Cardiac muscle cell (in vitro differentiated cells and primary cell): ENCODE measurements at places on chromosomes 6 and 20. TPM values are rescaled to one million over a fixed set of nuclear protein-coding genes. Genes with fewer than 3 reads are reported as not detected.

TENT5A gene
- 8.1 and 14.4 TPM in 2 replicates for polyA plus RNA-seq

SAMD10 gene
- polyA plus RNA-seq, result 22.6 and 36.5 TPM in 2 replicates

ZNF165 gene
- polyA plus RNA-seq, result 1.8 and 1.9 TPM in 2 replicates

C6orf141 gene
- polyA plus RNA-seq, result 0.67 and 0.98 TPM in 2 replicates

GGTLC1 gene
- not detected in 2 replicates for polyA plus RNA-seq

XKR7 gene
- polyA plus RNA-seq, result 0.02 TPM in 1 of 2 replicates, not detected in the other

CCN5 gene
- 0.20 TPM in 1 of 2 replicates, not detected in the other for polyA plus RNA-seq

PHACTR3 gene
- polyA plus RNA-seq, result 0.55 and 19.6 TPM in 2 replicates

CRYBG1 gene
- polyA plus RNA-seq, result 0.15 and 0.22 TPM in 2 replicates

FERMT1 gene
- 9.6 and 10.5 TPM in 2 replicates for polyA plus RNA-seq

NUS1 gene
- polyA plus RNA-seq, result 12.7 and 15.9 TPM in 2 replicates

- H3K4me1 ChIP-seq, result peaks cover 9% of the 10 kb centered on the region
- no peak overlapping the region for H3K4me3 ChIP-seq
- H3K27ac ChIP-seq, result no peak overlapping the region
- no peak for DNase-seq
Measured at GRCh38 chr20:1272368-1273100, 6.4 kb downstream of the SNPH start.

- no peak for DNase-seq
- H3K36me3 ChIP-seq, result peaks cover 15% of the 10 kb centered on the region
- H3K27me3 ChIP-seq, result no peaks in the 10 kb centered on the region
- peaks cover 18% of the 10 kb centered on the region for H3K4me1 ChIP-seq
Measured at GRCh38 chr6:105278813-105279212, 99.0 kb upstream of the POPDC3 start.

DNA sequence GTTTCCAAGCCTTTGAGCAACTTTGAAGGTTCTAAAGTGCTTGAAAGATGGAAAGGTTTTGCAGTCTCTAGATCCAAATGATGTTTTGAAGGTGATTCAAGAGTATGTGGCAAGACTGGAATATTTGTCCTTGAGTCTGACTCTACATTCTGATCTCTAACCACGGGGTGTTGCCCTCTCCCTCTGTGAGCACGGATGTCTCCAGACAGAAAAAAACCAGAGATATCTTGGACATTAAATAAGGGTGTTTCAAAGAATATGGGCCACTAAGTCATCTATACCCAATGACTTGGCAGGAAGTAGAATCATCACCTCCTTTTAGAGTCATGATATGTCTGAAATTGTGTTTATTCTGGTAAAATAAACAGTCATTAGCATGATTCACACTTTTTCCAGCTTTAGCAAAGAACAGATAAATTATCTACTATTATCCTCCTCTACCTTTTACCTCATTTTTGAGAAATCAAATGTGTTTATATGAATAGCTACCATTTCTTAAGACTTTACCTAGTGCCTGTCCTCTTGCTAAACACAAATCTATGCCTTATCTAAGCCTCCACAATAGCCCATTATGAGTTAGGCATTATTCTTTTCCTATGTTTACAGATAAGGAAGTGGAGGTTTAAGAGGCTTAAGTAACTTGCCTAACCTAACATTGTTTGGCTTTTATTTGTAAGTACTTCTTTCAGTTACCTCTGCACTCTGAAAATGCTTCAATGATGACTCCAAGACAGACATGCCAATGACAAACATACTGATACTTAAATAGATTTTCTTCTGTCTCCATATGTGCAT is 384.4 kb downstream of the BMP2 start:
- no peaks in the 10 kb centered on the region for H3K27me3 ChIP-seq
- H3K4me3 ChIP-seq, result no peak overlapping the region
- H3K36me3 ChIP-seq, result no peaks in the 10 kb centered on the region
- H3K27ac ChIP-seq, result no peak overlapping the region

- DNase-seq, result no peak
- no peaks in the 10 kb centered on the region for H3K36me3 ChIP-seq
- H3K27ac ChIP-seq, result no peak overlapping the region
- no peaks in the 10 kb centered on the region for H3K4me1 ChIP-seq
Measured at GRCh38 chr20:57040924-57041323, 225.5 kb downstream of the BMP7 start.

DNA sequence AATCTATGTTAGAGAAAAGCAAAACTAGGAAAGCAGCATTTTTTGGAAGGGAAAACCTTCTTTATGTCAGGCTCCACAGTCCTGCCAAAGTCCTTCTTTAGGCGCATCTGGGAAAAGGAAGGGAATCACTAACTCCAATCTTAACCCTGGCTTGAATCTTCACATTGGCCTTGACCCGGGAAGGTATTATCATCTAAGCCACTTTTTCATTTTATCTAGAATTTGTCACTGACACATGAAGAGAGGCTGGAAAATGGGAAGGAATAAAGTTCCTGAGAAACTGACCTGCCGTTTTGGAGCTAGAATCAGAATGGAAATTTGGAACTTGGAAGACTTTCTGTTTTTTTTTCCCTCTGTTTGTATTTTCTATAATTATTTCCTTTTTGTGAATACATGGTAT is 53.4 kb upstream of the UTRN start:
- no peaks in the 10 kb centered on the region for H3K27me3 ChIP-seq
- no peak for DNase-seq
- no peak overlapping the region for H3K4me3 ChIP-seq
- H3K4me1 ChIP-seq, result peaks cover 13% of the 10 kb centered on the region
- H3K27ac ChIP-seq, result no peak overlapping the region

- H3K4me3 ChIP-seq, result no peak overlapping the region
- peak overlapping the region; percentile 94 for H3K27ac ChIP-seq
- no peaks in the 10 kb centered on the region for H3K27me3 ChIP-seq
- H3K36me3 ChIP-seq, result peaks cover 5% of the 10 kb centered on the region
Measured at GRCh38 chr6:105272786-105273185, 93.0 kb upstream of the POPDC3 start.

DNA sequence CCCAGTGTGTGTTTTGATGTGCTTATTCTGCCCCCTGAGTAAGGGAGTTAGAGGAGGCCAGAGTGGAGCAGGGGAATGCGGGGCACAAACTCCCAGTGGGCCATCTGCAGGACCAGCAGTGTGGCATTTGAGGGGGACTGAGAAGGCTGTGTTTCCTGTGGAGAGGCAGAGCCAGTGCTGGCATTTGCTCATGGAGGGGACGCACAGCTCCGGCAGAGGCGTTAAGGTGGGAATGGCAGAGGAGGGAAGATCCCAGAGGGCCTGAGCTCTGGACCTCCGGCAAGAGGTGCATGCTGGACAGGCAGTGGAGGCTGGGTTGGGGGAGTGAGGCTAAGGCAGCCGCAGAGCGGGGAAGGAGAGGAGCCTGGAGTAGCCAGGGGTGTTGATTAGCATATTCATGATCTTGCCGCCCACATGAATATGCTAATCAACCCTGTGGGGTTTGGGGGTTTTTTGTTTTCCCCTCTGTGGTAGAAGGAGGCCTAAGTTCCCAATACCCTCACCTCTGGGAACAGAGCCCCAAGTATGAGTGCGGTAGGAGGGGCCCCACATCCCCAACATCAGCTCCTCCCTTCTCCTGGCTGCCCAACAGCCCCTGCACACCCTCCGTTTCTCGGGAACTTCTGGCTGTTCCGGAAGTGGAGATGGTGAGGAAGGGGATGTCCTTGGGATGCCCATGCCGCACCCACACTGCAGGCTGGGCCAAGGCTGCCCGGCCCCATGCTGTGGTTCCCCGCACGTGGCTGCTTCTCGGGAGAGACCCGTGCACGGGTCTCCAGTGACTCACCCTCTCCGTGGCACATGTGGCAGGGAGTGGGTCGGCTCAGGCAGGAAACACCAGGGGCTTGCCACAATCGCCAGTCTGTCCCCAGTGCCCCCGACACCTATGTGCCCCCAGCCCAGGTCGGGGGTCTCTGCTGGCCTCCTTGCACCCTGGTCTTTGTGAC is 33.8 kb downstream of the DLGAP4 start:
- no peaks in the 10 kb centered on the region for H3K36me3 ChIP-seq
- no peak overlapping the region for H3K4me3 ChIP-seq
- H3K27me3 ChIP-seq, result no peaks in the 10 kb centered on the region
- DNase-seq, result no peak
- H3K4me1 ChIP-seq, result no peaks in the 10 kb centered on the region
- no peak overlapping the region for H3K27ac ChIP-seq

- no peak overlapping the region for H3K27ac ChIP-seq
- DNase-seq, result peak; percentile 78
- no peaks in the 10 kb centered on the region for H3K4me1 ChIP-seq
- no peaks in the 10 kb centered on the region for H3K36me3 ChIP-seq
Measured at GRCh38 chr6:18503593-18504231, 116.6 kb downstream of the RNF144B start.

- H3K27ac ChIP-seq, result no peak overlapping the region
- no peak overlapping the region for H3K4me3 ChIP-seq
- no peaks in the 10 kb centered on the region for H3K36me3 ChIP-seq
- no peaks in the 10 kb centered on the region for H3K27me3 ChIP-seq
- DNase-seq, result peak; percentile 28
Measured at GRCh38 chr20:62633598-62634329, 8.5 kb upstream of the SLCO4A1 start.

DNA sequence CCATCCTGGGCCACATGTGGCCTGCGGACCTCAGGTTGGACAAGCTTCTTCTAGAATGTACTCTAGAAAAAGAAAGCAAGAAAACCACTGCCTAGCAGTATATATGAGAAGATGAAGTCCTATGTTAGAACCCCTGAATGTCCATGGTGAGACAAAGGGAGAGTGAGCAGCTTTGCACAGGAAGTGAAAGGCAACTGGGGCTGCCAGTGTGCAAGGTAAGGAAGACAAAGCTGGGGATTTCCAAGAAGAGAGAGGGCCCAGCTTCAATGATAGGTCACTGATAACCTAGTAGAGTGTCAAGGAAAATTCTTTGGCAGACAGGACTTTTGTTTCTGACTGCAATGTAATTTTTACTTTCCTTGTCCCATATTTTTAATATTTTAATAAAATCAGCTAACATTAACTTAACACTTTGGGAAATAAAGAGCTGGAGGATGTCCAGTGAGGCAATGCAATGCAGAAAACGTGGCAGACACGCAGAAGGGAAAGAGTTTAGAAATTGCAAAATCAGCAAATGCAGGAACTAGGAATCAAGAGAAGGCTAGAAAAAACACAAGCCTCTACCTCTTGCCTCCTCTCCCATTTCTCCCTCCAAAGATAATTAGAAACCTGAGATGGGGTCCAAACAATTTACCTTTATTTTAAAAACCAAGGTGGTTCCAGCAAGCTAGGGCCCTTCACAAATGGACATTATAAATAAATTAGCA is 47.4 kb downstream of the CYP39A1 start:
- H3K36me3 ChIP-seq, result no peaks in the 10 kb centered on the region
- H3K4me3 ChIP-seq, result no peak overlapping the region
- peaks cover 16% of the 10 kb centered on the region for H3K4me1 ChIP-seq
- DNase-seq, result no peak
- H3K27me3 ChIP-seq, result no peaks in the 10 kb centered on the region

- H3K4me3 ChIP-seq, result no peak overlapping the region
- H3K4me1 ChIP-seq, result no peaks in the 10 kb centered on the region
- no peaks in the 10 kb centered on the region for H3K36me3 ChIP-seq
- H3K27ac ChIP-seq, result no peak overlapping the region
Measured at GRCh38 chr20:3612795-3613572, 50.2 kb downstream of the GFRA4 start.

- peaks cover 5% of the 10 kb centered on the region for H3K4me1 ChIP-seq
- no peaks in the 10 kb centered on the region for H3K27me3 ChIP-seq
- no peak overlapping the region for H3K4me3 ChIP-seq
- no peak for DNase-seq
- H3K36me3 ChIP-seq, result no peaks in the 10 kb centered on the region
- no peak overlapping the region for H3K27ac ChIP-seq
Measured at GRCh38 chr6:11491596-11492463, 45.7 kb upstream of the TMEM170B start.

- H3K27ac ChIP-seq, result no peak overlapping the region
- H3K27me3 ChIP-seq, result no peaks in the 10 kb centered on the region
- no peak overlapping the region for H3K4me3 ChIP-seq
- no peaks in the 10 kb centered on the region for H3K4me1 ChIP-seq
- no peaks in the 10 kb centered on the region for H3K36me3 ChIP-seq
Measured at GRCh38 chr20:53698371-53698978, 104.8 kb upstream of the ZNF217 start.

DNA sequence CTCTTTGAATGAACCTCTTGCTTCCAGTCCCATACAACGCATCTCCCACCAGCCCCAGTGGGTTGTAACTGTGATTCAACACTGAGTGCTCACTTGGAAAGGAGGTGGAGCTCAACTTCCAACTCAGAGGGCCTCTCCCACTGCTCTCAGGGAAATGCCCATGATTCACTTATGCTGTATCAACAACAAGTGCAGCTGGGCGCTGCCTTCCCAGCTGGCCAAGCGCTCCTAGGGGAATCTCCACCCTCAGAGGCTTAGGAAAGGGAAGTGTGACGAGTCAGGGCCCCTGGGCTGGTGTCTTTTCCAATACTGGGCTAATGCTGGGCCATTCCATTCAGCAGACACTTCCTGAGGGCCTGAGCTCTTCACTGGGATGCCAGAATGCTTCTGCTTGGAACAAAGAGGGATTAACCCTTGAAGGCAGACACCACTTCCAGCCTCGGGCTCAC is 8.1 kb upstream of the OCSTAMP start:
- no peaks in the 10 kb centered on the region for H3K4me1 ChIP-seq
- H3K27ac ChIP-seq, result no peak overlapping the region
- no peak overlapping the region for H3K4me3 ChIP-seq
- DNase-seq, result no peak
- no peaks in the 10 kb centered on the region for H3K36me3 ChIP-seq

- peaks cover 8% of the 10 kb centered on the region for H3K4me1 ChIP-seq
- no peaks in the 10 kb centered on the region for H3K27me3 ChIP-seq
- H3K36me3 ChIP-seq, result no peaks in the 10 kb centered on the region
- no peak overlapping the region for H3K27ac ChIP-seq
- DNase-seq, result no peak
- no peak overlapping the region for H3K4me3 ChIP-seq
Measured at GRCh38 chr20:21981179-21981578, 275.7 kb downstream of the PAX1 start.

- H3K4me3 ChIP-seq, result no peak overlapping the region
- no peaks in the 10 kb centered on the region for H3K27me3 ChIP-seq
- DNase-seq, result no peak
Measured at GRCh38 chr20:1212023-1212422, 8.8 kb downstream of the C20orf202 start.

GRCh38 chr6:145453376-145453775 is 281.9 kb downstream of the EPM2A start:
- no peaks in the 10 kb centered on the region for H3K27me3 ChIP-seq
- H3K4me1 ChIP-seq, result no peaks in the 10 kb centered on the region
- H3K36me3 ChIP-seq, result no peaks in the 10 kb centered on the region
- no peak overlapping the region for H3K4me3 ChIP-seq
- DNase-seq, result peak; percentile 38
- H3K27ac ChIP-seq, result no peak overlapping the region

- no peak for DNase-seq
- H3K27me3 ChIP-seq, result no peaks in the 10 kb centered on the region
- no peak overlapping the region for H3K27ac ChIP-seq
- no peaks in the 10 kb centered on the region for H3K4me1 ChIP-seq
Measured at GRCh38 chr20:6135347-6135746, 12.5 kb upstream of the FERMT1 start.

- H3K4me3 ChIP-seq, result peak overlapping the region; percentile 37
- no peaks in the 10 kb centered on the region for H3K27me3 ChIP-seq
- no peaks in the 10 kb centered on the region for H3K4me1 ChIP-seq
- H3K27ac ChIP-seq, result no peak overlapping the region
Measured at GRCh38 chr6:27872642-27873020, 39.6 kb downstream of the OR2B2 start.
